ENCODE measurements at places on chromosomes 1 and 21.

DNA sequence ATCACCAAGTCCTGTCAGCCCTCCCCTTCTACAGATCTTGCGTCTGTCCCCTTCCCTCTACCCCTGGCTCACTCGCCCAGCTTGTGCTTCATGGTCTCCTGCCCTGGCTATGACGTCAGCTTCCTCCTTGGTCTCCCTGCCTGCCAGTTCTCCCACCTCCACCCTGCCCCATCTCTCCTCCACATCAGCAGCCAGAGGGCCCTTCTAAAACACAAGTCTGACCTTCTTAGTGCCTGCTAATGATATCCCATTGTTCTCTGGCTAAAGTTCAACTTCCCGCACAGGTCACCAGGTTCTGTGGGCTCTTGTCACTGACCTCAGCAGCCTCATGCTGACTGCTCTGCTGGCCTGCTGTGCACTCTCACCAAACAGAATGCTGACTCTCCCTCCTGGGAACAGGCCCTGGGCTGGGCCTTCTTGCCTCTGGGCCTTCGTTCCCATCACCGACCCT is 24.7 kb upstream of the MYCL start:
- no peak for DNase-seq

DNA sequence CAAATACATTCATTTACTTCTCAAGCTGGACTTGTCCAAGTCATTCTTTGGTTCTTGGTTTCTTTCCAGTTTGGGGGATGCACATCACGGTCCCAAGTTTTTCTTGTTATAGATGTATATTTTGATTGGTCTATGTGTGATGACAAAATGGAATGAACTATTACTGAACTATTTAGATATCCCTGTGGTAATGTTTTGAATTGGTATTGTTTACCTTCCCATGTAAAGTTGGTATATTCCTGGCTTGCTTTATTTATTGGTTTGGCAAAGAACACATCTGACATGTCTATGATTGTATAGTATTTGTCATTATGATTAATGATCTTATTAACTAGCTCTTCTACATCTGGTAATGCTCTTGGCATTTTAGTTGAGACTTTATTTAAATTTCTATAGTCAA is 22.4 kb upstream of the ZNF692 start:
- DNase-seq: no peak

DNA sequence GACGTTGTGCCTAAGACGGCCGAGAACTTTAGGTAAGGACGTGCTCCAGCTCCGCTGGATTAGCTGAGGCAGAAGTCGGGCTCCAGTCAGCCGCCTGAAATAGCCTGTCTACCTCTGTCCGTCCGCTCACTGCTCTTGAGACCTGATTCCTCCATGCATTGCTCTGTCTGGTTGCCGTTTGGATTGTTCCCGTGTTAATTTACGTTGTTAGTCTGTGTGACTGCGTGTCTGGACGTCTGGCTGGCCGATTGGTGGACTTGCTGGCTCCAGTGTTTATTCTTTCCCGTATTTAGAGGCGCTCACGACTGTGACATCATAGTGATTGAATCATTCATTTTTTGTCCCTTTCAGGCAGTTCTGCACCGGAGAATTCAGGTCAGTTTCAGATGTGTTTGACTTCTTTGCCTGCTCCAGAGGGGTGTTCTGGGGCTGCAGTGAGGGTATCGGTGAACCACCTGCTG is 684 bp downstream of the PPIH start:
- no peak for DNase-seq

GRCh38 chr1:172826096-172826741 is 167.3 kb downstream of the FASLG start:
- no peak for DNase-seq

- DNase-seq: no peak
These were observed 16.4 kb downstream of the FAM20B start for GRCh38 chr1:179042087-179042486.

All from kidney epithelial cell (primary cell).